ENCODE measurements at places on chromosomes 4 and X. TPM values are rescaled to one million over a fixed set of nuclear protein-coding genes. Genes with fewer than 3 reads are reported as not detected.

GAGE12H gene
- not detected for total RNA-seq

HAUS3 gene
- 11.1 TPM for total RNA-seq

PORCN gene
- 113 TPM for total RNA-seq

TMEM156 gene
- total RNA-seq: not detected

DNA sequence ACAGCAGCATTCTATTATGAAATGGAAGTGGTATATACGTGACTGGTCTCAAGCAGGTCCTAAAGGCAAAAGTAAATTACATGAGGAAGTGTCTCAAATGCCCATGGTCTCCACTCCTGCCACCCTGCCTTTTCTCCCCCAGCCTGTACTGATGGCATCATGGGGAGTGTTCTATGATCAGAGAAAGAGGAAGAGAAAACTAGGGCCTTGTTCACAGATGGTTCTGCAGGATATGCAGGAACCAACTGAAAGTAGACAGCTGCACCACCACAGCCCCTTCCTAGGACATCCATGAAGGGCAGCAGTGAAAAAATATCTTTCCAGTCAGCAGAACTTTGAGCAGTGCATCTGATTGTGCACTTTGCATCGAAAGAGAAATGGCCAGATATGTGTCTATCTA is 901.5 kb downstream of the ARAP2 start:
- DNase-seq: no peak

DNA sequence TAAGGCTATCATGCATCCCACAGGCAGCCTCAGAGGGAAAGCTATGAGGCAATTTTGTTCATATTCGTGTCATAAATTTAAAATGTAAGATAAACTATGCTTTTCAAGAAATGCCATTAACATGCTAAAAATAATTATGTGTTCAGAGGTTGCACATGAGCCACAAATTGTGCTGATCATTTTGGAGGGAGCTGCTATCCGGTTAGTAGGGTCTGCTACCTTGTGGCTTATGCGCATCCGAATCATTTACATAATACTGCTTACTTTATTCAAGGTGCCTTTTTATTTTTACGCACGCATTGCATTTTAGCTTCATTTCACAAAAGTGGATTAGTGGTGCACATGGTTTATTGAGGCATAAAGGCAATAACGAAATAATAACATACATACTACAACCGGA is 76.4 kb upstream of the WWC2 start:
- no peak for DNase-seq

GRCh38 chr4:115126491-115126890 is 13.1 kb upstream of the NDST4 start:
- no peak for DNase-seq

- DNase-seq: no peak
Observed at GRCh38 chr4:169909897-169910296, 116.3 kb downstream of the MFAP3L start.

- DNase-seq: no peak
Observed at GRCh38 chr4:146053891-146054290, 115.3 kb upstream of the ZNF827 start.

DNA sequence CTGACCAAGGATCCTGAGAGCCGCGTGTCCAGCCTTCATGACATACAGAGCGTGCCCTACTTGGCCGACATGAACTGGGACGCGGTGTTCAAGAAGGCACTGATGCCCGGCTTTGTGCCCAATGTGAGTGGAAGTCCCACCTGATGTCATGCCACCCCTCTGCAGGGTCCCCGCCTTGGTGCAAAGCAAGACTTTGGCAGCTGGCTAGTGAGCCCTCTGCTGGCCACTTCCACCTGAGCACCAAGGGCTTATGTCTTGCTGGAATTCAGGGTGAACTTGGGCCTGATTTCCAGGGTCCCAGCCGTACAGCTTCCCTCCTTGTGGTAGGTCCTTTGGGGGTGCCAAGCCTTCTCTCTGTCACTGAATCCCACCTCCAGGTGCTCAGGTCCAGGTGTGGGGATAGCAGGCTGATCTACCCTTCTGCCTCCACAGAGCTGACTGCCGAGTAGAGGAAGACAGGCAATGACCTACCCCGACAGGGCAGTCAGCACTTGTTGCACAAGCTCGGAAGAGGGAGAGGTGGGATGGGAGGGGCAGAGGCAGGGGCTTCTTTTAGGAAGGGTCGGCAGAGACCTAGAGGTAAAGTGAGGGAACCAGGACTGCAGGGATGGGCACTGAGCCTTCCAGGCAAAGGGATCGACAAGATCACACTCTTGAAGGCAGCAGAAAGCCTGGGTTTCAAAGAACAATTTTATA is 248.1 kb downstream of the EVC2 start:
- DNase-seq: no peak

DNA sequence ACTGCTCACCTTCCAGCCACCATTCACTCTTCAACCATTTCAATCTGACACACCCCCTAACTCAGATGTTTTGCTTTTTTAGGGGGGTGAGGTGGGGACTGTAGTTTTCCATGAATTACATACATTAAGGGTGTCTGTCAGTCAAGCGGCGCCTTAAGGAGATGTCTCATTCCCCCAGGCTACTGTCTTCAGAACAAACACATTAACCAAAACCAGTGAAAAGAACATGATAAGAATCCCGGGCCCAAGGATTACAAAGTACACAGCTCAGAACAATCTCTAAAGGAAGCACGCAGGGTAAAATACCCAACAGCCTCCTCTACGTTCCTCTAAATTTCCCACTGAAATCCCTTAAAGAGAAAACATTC is 62.5 kb upstream of the IRF2 start:
- DNase-seq: no peak

DNA sequence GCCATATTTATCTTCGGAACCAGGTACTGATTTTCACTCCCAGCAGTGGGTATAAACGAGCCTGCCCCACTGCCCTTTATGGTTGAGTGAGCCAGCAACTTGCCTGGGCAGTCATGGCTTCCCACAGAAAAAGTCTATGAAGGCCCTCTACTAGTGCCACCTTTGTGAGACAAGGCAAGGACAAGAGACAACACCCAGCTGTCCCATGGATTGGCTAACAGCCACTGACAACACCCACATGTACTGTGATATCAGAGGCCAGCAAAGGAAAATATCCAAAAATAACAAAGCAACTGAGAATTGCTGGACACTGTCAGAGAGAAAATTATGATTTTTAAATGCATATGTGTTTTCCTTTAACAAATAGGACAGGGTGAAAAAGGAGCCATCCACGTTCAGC is 248.4 kb upstream of the TTC29 start:
- no peak for DNase-seq

- no peak for DNase-seq
Observed at GRCh38 chr4:147971116-147971515, 239.2 kb downstream of the ARHGAP10 start.

GRCh38 chr4:70640192-70640591 is 11.6 kb downstream of the ENAM start:
- no peak for DNase-seq

GRCh38 chrX:37315511-37316248 is 33.5 kb upstream of the PRRG1 start:
- DNase-seq: peak; percentile 34

GRCh38 chr4:112318239-112319142 is 21.3 kb downstream of the ALPK1 start:
- DNase-seq: no peak

DNA sequence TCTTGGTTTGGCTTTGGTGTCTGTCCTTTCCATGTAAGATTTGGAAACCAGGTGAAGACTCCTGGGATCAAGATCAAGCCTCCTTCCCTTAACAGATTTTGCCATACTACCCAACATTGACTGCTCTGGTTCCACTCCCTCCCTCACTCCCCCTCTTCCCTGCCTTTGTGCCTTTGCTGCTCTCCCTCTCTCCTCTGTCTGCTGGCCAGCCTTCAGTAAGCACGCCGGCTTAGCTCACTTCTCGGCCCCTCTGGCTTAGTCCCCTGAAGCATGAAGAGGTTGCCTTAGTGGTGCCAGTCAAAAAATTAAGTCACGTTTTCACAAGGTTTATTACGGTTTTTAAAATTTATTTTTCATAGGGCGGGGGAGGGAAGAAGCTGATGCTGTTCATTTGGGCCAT is 6.0 kb downstream of the GRIA3 start:
- no peak for DNase-seq

DNA sequence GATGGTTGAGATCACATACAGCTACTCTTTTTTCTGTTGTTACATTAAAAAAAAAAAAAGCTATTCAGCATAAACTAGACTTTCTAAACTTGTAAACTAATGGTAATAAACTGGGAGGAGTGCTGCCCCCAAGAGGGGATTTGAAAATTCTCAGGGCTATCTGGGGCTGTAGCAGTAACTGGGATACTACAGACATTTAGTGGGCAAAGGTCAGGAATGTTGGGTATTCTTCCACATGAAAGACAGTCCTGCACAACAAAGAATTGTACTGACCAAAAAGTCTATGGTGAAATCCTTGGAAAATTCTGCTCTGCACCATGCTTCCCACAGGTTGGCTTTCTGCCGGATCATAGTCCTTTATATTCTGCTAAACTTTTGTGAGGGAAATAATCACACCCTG is 232.6 kb upstream of the BOD1L1 start:
- no peak for DNase-seq

GRCh38 chr4:14315129-14315528 is 687.2 kb upstream of the CPEB2 start:
- no peak for DNase-seq

DNA sequence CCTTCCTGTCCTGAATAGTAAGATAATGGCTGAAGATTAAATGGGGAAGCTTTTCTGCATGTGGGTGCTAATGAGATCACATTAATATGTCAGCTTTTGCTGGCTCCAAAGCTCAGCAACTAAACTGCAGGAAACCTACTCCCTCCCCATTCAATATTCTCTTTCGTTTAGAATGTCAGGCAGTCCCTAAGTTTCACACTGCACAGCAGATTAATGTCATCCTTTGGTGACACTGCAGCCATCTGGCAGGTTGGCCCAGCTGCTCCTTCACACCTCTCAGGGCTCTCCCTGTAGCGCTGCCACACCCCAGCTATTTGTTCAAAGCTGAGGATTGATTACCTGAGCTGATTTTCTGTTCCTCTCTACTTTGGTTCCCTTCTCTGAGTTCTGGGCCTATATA is 110.5 kb downstream of the KDR start:
- DNase-seq: no peak

- DNase-seq: no peak
Observed at GRCh38 chrX:148498067-148498466, 2.4 kb upstream of the AFF2 start.

DNA sequence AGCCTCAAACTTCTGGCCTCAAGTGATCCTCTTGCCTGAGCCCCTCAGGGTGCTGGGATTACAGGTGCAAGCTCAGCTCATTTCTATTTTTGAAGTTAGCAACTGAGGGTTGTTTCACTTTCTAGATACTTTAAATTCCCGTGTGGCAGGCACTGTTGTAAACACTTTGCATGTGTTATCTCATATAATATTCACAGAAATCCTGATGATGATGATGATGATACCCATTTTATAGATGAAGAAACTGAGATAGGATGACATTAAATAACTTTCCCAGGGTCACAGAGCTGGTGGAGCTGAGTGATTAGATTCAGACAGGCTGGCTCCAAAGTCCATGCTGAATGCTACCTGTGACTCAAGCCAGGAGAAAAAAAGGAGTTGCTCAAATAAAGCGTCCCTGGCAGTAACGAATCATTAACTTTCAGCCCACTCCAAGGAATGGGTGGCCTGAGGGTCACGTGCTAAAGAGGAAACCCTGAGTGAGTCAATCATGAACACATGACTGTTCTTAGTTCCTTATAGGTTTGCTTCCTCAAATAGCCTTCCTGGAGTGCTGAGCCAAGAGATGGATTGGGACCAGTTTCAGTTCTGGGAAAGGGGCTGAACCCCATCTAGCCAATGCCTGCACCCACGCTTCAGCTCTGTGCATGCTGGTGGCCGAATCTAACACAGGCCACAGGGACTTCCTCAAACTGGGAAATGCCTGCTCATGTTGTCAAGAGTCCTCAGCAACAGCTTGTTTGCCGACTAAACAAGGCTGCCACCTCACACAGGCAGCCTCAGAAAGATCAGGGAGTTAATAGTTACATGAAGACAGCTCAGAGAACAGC is 52.8 kb downstream of the RBM47 start:
- peak; percentile 78 for DNase-seq

- DNase-seq: no peak
Observed at GRCh38 chrX:91331476-91331875, 103.2 kb upstream of the PABPC5 start.

DNA sequence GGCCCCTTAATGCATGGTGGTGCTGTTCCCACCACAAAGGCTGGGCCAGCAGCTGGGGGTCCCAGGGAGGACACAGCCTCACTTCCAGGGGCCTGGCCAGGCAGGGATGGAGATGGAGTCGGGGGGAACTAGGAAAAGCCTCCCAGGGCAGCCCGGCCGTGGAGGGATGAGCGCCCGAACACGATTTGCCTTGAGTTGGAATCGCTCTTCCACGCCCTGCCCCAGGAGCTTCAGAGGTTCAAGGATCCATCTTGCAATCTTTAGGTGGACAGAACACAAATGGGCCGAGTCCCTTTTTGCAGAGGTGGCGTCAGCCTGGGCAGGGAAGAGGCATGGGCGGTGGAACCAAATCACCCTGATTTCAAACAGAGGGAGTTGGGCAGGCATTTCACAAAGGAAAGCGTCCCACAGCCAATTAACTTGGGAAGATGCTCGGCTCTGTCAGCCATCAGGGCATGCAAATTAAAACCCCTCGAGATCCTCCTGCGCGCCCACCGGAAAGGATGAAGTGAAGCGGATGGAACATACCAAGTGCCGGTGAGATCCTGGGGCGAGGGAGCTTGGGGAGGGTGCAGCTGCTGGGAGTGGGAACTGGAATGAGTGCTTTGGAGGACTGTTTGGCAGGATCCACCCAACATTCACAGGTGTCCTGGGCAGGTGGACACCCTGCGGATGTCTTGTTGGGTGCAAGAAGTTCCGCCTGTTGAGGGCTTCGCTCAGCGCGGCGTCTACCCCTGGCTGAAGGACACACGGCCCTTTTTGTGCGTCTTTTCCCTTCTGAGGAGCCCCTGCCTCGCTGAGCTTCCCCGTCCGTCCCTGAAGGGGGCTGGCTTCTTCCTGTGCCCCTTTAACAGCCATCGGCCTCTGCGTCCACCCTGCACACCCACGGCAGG is 75.7 kb downstream of the HTRA3 start:
- DNase-seq: no peak

GRCh38 chr4:5721923-5722322 is 10.9 kb downstream of the EVC start:
- DNase-seq: no peak

DNA sequence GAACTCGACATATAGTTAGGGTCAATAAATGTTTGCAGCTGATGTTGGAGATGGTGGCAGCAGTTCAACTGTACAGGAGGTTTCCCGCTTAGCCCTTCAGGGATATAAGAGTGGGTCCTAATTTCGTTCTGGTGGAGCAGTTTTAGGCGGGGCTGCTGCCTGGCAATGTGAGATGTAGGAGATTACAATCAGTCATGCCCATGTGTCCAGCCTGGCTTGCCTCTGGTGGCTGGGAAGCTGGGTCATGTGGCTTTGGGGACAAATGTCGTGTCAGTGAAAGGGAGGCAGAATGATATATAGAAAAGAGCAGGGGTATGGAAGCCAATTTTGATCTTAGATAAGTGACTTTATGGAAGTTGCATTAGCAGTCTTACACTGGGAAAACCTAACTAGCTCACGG is 129.4 kb downstream of the CLCN4 start:
- no peak for DNase-seq

DNA sequence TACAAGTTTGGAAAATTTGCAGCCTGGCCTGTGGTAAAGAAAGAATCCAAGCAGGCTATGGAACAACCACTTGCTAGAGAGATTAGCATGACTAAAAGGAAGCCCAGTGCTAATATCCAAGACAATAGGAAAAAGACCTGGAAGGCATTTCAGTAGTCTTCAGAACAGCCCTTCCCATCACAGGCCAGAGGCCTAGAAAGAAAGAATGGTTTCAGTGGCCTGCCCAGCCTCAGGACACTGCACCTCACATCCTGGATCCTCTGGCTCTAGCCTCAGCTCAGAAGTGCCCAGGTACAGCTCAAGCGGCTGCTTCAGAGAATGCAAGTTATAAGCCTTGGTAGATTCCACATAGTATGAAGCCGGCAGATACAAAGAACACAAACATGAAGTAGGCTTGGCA is 449.8 kb upstream of the AR start:
- DNase-seq: no peak
